ENCODE measurements at places on chromosomes 3 and 15.

GRCh38 chr3:17035033-17035432 lies 150.3 kb downstream of the PLCL2 start:
- DNase-seq, result no peak

- no peak for DNase-seq
Measured at GRCh38 chr3:182327196-182327681, 466.1 kb upstream of the ATP11B start.

GRCh38 chr15:36729418-36729817 lies 150.0 kb downstream of the CDIN1 start:
- no peak for DNase-seq

DNA sequence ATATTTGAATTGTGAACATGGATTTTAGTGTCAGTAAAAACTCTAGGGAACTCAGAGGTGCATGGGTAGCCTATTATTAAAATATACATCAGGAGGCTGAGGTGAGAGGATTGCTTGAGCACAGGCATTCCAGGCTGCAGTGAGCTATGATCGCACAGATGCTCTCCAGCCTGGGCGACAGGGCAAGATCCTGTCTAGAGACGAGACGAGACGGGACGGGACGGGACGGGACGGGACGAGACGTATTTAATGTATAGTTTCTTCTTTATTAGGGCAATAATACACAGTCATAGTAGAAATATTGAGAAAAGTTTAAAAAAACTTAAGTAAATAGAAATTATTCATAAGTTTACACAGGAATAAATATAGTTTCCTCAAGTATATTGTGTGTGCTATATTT lies 89.3 kb downstream of the DIPK2A start:
- DNase-seq, result no peak

- no peak for DNase-seq
Measured at GRCh38 chr3:55868347-55868746, 381.2 kb upstream of the WNT5A start.

GRCh38 chr3:197338586-197338985 lies 40.2 kb upstream of the DLG1 start:
- DNase-seq, result no peak

DNA sequence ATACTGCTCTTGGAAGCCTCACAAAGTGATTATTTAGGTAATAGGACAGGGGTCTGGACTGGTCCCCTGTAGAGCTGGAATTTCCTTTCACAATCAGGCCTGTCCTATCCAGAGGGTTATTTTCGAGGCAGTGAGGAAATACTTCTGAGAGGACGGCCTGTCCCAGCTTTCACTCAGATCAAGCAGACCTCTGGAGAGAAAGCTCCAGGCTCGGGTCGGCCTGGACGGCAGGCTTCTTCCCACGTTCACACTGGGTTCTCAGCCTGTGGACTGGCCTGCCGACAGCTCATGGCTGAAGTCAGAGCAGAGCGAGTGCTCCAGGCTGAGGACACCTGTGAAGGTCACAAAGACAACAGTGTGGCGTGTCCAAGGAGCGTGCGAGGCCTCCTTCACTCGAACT lies 405.3 kb downstream of the VPS13C start:
- no peak for DNase-seq

DNA sequence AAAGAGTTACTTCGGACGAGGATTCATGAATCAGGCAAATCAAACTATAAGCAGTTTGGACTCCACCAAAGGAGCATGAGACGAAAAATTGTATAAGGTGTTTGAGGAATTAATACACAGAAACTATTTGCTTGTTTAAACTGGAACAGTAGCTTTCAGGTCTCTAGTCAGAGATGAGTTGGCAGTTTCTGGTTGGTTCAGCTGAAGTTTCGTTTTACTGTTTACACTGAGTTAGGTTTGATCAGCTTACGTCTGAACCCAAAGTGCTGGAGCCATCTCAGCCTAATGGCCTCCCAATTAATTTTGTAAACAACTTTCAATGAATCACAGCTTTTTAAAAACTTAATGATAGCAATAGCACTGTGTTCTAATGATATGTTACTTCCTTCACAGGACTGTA lies 703.7 kb downstream of the NLGN1 start:
- DNase-seq, result no peak

DNA sequence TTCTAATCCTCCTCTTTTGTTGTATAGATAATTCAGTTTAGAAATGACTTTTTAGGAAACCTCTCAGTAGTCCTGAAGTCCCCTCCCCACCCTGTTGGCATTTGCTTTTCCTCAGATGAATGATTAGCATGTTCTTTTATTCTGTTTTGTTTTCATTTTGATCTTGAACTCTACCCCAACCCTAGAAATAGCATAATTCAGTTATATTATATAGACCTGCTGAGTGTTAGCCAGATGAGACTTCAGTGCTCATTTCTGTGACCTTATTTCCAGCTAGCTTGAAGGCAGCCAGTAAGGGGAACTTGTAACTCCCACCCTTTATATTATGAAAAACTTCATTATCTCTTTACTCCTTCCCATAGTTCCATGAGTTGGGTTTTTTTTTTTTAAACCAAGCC lies 41.2 kb downstream of the SNRK start:
- no peak for DNase-seq

- no peak for DNase-seq
Measured at GRCh38 chr15:31970007-31970406, 60.3 kb upstream of the CHRNA7 start.

DNA sequence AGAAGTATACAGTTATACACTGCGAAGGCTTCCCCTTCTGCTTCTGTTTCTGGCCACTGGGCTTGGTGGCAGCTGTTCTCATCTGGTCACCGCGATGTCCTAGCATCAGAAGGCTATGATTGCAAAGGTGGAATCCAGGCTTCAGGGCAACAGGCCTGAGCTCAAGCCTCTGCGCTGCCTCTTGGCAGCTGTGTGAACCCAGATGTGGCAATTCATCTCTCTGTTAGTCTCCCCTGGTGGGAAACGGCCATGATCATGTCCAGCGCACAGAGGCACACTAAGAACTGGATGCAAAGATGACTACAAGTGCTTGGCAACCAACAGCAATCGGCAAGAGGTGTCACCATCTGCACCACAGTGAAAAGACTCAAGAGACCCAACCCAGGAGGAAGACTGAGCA lies 78.9 kb downstream of the PCSK6 start:
- no peak for DNase-seq

- no peak for DNase-seq
Measured at GRCh38 chr15:79724312-79724711, 172.5 kb downstream of the MTHFS start.

GRCh38 chr15:101579631-101580163 lies 72.5 kb downstream of the TM2D3 start:
- no peak for DNase-seq

DNA sequence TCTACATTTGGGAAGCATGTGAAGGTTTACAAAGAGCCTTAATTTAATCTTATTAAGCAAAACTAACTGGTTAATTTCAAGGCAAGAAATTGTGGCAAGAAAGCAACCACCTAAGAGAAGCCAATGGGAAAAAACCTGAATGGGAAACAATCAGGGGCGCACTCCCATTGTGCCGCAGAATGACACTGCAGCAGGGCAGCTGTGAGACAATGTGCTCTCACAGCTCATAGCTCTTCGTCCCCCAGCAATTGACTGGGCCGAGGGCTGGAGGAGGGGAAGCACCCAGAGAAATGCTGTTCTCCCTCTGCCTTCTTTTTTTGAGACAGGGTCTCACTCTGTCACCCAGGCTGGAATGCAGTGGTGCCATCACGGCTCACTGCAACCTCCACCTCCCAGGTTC lies 93.3 kb upstream of the RAD18 start:
- DNase-seq, result no peak

DNA sequence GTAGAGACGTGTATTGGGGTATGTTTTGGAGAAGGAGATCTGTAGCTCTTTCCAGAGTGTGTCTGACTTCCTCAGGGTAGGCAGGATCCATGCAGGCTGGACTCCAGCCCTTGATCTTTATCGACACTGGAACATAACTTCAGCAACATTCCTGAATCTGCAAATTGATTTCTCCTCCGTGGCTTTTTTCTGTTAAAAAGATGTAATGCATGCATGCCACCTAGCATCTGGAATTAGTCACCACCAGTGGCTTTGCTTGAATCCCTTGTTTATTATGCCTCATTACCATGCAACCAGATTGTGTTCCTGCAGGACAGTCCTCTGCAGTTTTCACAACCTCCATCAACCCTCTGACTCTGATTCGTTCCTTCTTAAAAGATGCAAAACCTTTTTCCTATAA lies 86.1 kb downstream of the CCNL1 start:
- no peak for DNase-seq

GRCh38 chr3:16178628-16178988 lies 4.1 kb downstream of the GALNT15 start:
- DNase-seq, result no peak

DNA sequence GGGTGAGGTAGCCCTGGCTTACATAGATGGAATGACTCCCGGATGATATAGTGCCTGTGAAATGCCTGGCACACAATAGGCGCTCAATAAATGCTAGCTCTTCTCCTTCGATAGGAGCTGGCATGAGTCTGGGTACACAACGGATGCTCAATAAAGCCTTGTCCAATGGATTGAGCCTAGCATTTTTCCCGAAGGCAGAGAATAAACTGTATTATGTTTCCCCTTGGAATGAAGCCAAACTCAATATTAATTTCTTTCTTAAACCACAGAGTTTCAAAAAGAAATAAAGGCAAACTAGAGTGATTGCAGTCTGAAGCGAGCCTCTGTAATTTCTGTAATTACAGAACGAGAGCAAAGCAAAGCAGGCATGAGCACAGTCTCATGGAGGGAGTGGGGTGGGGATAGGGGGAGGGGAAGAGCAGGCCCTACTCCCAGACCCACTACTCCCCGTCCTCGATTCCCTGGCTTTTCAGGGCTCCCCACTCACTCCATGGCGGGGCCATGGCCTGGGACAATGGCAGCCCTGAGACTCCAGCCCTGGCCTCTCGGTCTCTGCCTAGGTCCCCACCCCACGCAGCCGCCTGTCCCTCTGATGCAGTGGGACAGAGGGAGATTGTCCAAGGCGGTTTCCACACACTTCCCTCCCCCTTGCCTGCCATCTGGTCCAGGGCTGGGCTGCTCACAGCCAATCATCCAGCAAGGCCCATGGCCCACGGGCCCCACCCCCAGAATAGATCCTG lies 18.0 kb downstream of the SLC6A1 start:
- no peak for DNase-seq

DNA sequence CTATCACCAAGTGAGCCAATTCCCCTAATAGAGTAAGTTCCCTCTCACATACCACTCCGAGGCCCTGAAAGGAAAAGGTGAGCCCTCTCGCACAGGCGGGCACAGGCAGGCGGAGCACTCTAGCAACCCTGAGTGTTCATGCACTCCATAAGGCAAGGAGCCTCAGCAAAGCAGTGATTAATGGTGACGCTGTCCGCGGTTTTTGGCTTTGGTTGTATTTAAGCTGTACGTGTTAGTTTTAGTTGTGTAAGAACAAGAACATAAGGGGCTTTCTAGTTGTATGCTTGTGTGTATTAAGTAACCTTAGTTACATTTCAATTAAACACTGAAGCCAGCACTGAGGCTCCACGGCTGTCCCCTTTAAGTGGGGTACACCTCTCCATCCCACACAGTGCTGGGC lies 33.1 kb downstream of the KLHL25 start:
- no peak for DNase-seq

DNA sequence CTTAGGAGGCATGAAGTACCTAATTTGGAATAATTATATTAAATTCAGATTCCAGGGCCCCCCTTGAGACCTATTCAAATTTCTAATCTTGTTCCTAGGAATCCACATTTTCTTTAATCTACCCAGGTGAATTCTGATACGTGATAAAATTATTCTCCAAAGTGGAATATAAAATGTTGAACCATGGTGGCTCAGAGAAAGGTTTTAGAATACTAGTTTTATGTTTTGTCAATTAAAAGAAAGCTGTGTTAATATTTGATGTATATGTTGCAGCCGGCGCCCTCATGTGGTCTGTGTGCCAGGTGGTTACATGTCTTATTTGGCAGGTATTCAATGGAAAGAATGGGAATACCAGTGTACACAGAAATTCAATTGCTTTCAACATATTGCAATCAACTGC lies 321.8 kb downstream of the FEZF2 start:
- no peak for DNase-seq

DNA sequence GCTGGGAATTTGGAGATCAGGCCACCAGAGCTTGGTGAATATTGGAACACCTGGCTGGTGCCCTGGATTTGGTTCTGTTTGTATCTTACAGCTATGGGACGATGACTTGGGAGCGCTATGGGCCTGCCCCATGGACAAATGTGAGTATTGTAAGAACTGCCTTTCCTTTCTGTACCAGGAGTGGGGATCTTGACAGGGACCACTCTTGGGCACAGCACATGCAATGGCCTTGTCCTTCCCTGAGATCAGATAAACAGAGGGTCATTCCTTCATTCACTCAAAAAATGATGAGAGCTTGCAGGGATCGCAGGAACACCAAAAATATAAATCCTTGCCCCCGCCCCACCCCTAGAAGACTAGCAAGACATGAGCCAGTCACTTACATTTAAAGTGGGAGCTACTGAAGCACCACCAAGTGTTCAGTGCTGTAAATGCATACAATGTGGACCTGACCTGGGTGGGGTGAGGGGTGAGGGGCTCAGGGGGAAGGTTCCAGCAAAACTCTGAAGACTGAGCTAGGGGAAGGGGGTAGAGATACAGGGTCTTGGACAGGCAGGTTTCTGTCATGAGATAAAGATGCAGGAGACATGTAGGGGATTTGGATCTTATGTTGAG lies 2.7 kb upstream of the CRELD1 start:
- DNase-seq, result no peak

GRCh38 chr15:74573987-74574386 lies 33.0 kb downstream of the ARID3B start:
- no peak for DNase-seq

GRCh38 chr3:29478611-29479010 lies 197.7 kb downstream of the RBMS3 start:
- DNase-seq, result no peak

DNA sequence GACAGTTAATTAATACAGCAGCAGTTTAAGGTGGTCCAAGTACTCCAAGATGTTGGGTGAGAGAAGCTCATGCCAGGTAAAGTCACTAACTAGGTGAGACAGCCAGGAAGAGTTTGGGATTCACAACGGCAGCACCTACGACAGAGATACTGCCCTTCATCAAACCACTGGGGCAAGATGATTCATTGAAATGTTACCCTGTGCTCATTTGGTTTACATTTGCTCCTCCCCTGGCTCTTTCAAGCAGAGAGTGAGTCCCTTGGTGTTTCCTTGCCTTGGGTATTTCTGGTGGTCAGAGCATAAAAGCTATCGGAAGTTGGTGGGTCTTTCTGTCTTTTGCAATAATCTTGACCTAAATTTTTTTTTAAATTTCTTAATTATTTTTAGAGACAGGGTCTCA lies 19.9 kb upstream of the PDE8A start:
- no peak for DNase-seq

GRCh38 chr15:81595752-81596151 lies 221.7 kb upstream of the TMC3 start:
- DNase-seq, result no peak

- no peak for DNase-seq
Measured at GRCh38 chr3:8237893-8238292, 263.7 kb upstream of the LMCD1 start.

GRCh38 chr15:20659265-20659664 lies 117.7 kb upstream of the GOLGA6L6 start:
- no peak for DNase-seq

DNA sequence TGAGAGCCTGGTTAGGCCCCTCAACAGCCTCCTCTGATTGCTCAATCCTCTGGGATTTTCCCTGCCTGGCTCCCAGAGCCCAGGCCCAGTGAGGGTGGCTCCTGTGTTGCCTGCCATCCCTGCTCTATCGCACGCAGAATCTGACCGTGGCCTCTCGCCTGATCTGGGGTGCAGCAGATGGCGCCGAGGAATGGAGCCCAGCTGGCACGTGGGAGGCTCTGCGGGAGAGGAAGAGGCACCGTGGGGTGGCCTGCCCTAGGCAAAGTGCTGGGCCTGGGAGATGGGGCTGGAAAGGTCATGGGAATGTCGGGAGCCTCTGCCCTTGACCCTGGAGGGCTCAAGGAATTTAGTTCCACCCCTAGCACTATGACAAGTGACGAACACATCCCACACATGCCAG lies 10.3 kb downstream of the SV2B start:
- no peak for DNase-seq

Measured in cortex of kidney (tissue), 1 donor.